ENCODE measurements at places on chromosomes 5 and 9. TPM values are rescaled to one million over a fixed set of nuclear protein-coding genes. Genes with fewer than 3 reads are reported as not detected.

PCA3 gene
- polyA plus RNA-seq, result 6.1 TPM

DAP gene
- polyA plus RNA-seq, result 57.5 TPM

UGT3A2 gene
- 0.14 TPM for polyA plus RNA-seq

DNA sequence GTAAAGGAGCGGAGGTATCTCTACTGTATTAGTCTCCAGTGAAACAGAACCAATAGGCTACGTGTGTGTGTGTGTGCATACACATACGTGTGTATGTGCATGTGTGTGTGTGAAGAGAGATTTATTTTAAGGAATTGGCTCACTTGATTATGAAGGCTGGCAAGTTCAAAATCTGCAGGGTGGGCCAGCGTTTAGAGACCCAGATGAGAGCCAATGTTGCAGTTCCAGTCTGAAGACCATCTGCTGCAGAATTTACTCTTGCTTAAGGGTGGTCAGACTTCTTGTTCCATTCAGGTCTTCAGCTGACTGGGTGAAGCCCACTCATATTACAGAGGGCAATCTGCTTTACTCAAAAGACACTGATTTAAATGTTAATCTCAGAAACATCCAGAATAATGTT lies 119.2 kb downstream of the FGF18 start:
- no peak for DNase-seq

DNA sequence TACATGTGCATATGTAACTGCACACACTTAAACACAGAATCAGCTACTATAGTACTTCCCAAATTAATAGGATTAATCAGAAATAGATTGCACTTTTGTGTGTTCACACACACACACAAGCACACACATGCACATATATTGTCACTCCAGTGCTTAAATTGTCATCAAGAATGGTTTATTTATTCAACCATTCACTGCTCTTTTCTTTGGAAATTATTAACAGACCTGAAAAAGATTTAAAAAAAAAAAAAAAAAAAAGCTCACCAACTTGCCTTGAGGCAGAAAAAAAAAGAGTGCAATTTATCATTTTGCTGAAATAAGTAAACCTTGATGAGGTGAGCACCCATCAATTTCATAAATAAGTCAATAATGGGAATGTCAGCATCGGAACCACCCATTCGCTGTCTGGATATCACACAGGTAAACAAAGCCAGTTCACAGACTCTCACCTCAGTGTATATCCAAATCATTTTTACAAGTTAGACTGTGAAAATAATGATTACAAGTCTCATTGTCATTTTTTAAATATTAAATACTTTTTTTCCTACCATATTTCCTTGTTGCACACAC lies 562.8 kb downstream of the BNC2 start:
- DNase-seq, result no peak

DNA sequence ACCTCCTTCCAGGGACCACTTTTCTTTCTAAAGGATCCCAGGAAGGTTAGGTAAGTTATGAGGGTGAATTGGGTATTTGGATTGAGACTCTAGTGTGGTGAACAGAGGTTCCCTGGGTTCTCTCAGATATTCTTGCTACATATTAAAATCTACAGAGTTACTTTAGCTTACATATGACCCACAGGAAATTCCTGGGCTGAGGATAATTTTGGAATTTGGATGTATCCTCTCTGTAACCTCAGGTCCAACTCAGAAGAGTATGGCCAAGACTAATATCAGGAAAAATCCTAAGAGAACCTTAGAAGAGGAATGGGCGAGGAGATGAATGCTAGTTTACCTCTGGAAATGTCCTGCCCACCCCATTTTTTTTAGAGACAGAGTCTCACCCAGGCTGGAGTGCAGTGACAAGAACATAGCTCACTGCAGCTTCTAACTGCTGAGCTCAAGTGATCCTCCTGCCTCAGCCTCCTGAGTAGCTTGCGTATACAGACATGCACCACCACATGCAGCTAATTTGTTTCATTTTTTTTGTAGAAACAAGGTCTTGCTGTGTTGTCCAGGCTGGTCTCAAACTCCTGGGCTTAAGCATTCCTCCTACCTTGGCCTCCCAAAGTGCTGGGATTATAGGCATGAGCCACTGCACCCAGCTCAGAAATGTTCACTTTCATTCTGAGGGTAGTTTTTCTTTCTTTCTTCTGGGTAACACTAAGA lies 196.4 kb downstream of the ARHGEF28 start:
- no peak for DNase-seq

DNA sequence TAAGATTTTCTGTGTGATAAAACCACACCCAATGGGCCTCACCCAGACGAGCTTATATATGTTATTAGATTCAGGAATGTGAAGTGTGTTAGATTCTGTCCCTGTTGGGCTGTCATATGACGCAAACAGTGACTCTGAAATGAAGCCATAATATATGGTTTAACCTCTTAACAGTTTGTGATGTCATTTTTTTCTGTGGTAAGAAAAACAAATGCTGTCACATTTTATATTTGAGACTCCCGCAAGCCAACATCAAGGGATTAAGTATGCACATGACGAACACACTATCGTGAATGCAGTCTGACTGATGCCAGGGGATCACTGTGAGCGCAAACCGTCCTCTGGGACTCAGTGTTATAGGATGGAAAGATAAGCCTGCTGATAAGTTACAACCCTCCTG lies 321.7 kb downstream of the SH3GL2 start:
- no peak for DNase-seq

DNA sequence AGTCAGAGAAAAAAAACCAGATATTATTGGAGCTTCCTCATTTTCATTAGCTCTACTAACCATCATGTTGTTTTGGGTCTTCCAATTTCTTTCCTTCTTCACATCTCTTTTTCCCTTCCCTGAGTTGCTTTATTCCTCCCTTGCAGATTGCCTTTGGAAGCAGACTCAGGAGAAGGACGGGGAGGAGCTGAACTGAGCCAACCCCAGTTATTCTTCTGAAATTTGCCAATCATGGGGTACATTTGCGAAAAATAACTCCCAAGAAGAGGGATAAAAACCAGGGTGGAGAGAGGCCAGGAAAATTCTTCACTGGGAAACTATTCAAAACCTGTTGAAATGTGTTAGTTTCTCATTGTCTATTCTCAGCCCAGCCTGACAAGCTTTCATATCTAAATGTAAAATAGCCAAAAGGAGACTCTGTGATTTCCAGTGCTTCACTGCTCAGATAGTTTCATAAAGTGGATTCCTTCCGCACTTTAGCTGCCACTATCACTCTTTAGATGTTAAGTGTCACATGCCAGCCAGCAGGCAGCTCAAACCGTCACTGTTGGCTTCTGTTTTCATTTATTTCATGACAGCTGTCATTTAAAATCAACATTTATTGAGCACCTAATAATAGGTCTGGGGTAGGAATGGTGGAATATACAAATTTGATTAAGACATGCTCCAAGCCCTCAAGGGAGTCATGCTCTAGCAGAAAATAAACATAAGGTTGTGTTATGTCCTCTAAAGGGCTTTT lies 204.5 kb downstream of the SREK1 start:
- no peak for DNase-seq

DNA sequence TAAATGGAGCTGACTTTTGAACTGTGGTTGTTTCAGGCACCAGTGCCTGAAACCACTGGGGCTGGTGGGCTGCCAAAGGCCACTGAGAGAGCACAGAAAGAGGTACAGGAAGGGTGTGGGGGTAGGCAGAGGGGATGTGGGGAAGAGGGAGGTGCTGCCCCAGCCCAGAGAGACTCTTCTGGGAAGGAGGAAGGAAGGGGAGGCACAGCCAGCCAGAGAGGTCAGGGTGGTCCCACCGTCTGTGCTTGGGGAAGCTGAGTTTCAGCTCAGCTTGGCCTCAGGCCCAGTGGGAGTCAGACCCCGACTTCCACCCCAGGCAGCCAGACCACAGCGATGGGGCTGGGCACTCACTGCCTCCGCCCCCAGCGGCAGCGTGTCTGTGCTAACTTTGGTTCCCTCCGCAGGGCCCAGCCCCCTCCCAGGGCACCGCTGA lies 8.6 kb upstream of the PHYKPL start:
- DNase-seq, result no peak

DNA sequence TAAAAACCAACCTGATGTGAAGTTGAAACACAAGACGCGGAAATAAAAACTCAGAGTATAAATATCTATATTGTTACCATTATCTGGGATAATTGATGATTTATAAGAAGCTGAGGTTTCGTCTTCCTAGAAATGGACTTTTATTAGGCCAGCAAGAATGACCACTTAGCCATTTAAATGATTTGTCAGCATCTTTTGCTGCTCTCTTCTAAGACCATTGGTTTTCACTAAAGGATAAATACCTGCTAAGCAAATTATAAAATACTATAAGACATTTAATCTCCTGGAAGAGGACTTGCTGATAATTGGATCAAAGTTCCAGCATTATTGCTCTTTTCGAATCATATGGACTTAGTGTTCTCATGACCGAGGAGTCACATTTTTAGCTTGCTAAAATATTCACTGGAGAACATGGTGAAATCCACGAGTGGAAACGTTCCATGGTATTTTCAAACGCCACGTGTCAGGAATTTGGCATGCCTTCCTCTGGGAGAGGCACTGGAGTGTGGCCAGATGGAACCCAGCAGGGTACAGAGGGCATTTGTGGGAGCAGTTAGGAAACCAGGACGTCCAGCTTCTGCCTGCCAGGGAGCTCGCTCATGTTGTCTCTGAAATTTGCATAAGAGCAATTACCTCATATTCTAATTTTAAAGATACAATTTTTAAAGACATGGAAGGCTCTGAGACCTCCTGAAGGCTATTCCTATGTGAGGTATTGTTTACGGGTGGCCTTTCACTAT lies 43.1 kb downstream of the TNFAIP8 start:
- DNase-seq, result no peak
